ENCODE measurements at places on chromosomes 4 and X. TPM values are rescaled to one million over a fixed set of nuclear protein-coding genes. Genes with fewer than 3 reads are reported as not detected.

Gene ANAPC10
- total RNA-seq: 31.4 TPM

Gene CNGA1
- total RNA-seq: 0.18 TPM

Gene TCEAL8
- total RNA-seq: 125 TPM

Gene XIAP
- total RNA-seq: 27.2 TPM

Gene CTAG1B
- total RNA-seq: not detected

Gene CXorf38
- total RNA-seq: 11.7 TPM

Gene SPANXB1
- not detected for total RNA-seq

GRCh38 chrX:38514016-38514854 lies 47.1 kb upstream of the TSPAN7 start:
- no peak for DNase-seq

GRCh38 chr4:180434131-180434895 lies 1808.9 kb upstream of the TENM3 start:
- no peak for DNase-seq

- DNase-seq: no peak
These were observed 65.7 kb upstream of the CAMK2D start for GRCh38 chr4:113827285-113827684.

GRCh38 chr4:45030059-45030458 lies 303.7 kb upstream of the GNPDA2 start:
- DNase-seq: no peak

DNA sequence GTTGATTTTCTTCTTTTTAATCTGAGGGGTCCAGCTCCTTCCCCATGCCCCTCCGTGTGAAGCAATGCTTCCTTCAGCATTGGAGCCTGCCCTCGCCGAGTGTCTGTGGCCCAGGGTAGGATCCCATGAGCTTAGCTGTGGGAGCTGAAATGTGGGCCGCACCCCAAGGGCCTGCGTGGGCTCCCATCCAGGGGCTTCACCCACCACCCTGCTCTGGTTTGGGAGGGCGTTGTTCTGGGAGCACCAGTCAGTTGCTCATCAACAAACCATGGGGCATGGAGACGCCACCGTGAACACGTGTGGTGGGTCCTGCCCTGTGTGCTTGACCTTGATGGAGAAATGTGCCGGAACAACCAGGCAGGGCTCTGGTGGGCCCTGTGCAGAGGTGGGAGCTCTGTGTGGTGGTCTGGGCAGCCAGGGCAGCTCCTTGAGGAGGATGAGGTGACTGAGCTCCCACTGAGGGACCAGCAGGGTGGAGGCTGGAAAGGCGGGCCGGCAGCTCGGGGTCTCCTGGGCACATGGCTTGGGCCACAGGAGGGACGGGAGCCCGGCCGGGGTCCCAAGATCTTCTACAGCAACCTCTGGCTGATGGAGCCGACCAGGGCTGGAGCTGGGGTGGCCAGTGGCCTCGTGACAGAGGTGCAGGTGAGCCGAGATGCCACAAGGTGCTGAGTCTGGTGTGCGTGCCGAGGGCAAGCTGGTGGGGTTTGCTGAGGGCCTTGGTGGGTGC lies 39.6 kb upstream of the NKX1-1 start:
- DNase-seq: peak; percentile 30

DNA sequence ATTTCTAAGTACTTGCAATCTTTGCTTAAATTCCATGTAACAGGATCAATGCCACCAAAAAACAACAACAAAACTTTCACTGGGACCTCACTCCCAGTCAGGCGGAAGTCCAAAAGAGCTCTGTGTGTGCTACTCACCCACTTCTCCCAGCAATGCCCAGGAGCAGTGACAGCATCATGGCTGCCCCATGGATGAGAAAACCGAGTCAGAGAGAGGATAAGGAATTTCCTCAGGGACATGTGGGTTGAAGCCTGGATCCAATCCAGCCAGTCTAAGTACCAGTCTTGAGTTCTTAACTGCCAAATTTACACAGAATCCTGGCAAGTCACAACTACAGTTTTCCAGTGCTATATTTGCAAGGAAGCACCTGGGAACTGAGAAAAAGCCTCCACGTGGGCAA lies 64.5 kb downstream of the STX18 start:
- DNase-seq: no peak

DNA sequence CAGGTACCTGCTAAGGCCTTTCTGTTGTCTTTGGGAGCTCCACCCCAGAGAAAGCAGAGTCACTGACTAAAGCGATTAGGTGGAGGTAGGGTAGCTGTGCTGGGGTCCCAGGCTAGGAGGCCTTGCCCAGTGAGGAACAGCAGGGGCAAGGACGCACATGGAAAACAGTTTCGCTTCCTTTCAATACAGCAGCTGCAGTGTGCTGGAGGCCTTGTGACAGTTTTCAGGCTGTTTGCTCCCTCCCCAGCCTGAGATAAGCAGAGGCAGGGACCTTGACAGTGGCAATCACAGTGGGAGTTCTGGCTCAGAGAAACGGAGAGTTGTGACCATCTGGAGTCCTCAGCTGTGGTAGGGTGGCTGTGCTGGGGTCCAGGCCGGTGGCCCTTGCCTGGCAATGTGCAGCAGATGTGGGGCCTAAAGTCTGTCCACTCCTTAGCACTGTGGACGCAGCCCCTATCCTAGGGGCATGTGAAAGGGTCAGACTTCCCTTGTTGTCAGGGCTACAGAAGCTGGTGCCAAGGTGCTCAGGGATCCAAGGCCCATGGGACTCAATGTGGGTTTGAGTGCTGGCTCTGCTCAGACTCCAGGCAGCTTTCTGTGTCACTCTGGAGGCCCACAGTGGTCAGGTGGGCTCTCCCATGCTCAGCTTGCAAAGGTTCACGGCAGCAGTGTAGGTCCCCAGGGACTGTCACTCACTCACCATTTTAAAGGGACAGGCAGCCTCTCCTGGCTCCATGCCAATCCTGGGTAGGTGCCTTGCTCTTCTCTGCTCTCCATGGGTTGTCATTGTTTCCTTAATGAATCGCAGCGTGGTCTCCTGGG lies 534.9 kb upstream of the FMR1 start:
- DNase-seq: no peak

DNA sequence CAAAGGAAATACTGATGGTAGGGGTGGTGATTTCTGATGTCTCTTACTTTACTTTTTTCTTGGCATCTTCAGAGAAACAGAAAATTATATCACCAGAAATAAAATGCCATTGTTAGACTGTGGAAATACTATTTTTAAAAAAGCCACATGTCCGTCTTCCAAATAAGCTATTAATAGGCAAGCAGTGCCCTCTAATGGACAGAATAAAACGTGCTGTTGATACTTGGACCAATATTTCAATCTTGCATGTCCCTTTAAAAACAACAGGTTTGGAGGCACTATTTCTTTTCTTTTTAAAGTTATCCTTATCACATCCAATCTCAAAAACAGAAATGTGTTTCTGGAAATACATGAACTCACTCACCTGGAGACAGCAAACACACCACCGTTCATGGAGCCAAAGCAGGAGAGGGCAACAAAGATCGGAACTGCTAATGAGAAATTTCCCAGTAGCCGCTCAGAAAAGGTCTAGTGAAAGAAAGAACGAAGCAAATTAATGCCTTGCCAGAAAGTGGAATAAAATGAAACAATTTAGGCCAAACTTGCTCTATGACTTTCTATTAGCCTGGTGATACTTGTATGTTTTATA lies 59.2 kb downstream of the SLC7A11 start:
- DNase-seq: no peak

GRCh38 chr4:77994194-77994721 lies 62.9 kb upstream of the FRAS1 start:
- peak; percentile 73 for DNase-seq

DNA sequence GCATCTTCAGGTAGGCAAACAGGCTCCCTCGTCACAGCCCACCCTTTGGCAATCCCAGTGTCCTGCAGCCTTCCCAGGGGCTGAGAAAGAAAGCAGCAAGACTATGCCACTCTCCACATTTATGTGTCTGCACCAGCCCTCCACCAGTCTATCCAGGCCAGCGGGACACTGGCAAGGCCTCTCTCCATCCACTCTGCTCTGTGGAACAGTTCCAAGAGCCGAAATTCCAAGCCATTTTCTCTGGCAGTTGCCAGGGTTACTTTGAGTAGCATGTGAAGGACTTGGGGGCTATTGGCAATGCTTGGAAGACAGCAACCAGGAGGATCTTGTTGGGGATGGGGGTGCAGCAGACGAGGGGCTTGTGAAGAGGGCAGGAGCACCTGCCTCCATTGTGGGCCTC lies 52.1 kb downstream of the TSC22D3 start:
- DNase-seq: no peak

- no peak for DNase-seq
These were observed 55.4 kb upstream of the TBC1D14 start for GRCh38 chr4:6854098-6854744.

DNA sequence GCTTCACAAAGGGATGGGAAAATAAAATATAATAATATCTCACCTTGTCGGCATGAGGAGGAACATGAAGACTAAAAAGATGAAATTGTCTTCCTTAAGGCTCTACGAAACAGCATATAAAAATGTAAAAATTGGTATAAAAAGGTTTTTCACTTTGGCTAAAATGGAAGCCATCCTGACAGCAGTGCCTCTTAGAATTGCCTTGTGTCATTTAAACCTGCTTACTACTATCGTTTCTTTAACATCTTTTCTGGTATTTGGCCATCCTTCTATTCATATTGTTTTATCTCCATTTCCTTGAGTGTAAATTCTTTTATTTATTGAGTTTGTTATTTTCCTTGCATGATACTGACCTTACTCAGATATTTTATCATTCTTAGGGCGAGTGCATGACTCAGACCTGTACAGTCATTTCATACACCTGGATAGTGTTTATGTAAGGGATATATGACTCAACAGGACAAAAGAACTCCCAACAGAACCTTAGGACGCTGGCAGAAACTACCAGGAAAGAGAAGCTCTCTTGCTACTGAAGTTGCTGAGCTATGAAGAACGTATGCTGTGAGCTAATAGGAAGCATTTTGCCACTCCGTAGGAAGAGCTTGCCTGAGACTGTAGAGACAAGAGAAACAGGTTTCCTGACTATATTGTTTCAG lies 5.8 kb upstream of the CDKN2AIP start:
- DNase-seq: no peak

DNA sequence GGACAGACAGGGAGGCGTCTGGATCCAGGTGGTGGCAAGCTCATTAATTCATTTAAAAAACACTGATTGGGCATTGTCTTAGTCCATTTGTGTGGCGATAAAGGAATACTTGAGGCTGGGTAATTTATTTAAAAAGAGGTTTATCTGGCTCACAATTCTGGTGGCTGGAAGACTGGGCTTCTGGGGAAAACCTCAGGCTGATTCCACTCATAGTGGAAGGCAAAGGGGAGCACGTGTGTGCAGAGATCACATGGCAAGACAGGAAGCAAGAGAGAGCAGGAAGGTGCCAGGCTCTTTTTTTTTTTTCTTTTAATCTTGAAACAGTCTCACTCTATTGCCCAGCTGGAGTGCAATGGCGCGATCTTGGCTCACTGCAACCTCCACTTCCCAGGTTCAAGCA lies 100.2 kb upstream of the METTL14 start:
- DNase-seq: no peak

- DNase-seq: no peak
These were observed 1.9 kb downstream of the OCIAD2 start for GRCh38 chr4:48904541-48905142.

GRCh38 chrX:108271397-108271787 lies 166.8 kb downstream of the COL4A6 start:
- DNase-seq: no peak

GRCh38 chr4:106238820-106239420 lies 77.1 kb downstream of the TBCK start:
- DNase-seq: peak; percentile 19

GRCh38 chr4:99121008-99121407 lies 23.1 kb downstream of the ADH4 start:
- DNase-seq: peak; percentile 23

DNA sequence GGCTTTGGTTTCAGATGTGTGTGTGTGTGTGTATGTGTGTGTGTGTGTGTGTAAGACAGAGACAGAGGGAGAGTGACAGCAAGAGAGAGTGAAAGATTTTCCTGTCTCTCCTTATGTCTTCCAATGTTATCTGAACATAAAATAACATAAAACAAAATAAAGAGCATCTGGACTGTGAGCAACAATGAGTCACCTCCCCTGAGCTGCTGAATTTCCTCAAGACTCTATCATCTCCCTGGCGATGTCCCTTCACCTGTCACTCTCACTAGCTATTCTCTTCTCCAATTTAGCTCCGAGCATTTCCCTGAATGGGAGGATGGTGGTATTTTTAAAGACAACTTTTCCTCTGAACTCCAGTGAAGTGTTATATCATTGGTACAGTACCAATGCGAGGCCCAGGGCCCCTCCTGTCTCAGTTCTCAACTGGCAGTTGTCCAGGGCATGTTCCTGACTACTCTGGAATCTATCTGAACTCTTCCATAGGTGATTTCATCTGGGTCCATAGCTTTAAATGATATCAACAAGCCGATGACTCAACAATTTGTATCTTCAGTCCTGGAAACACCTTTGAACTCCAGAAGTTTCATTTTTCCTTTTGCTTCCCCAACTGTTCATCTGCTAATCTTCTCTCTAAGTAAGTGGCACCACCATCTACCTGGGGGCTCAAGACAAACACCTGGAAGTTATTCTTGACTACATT lies 195.0 kb upstream of the CLNK start:
- DNase-seq: no peak

DNA sequence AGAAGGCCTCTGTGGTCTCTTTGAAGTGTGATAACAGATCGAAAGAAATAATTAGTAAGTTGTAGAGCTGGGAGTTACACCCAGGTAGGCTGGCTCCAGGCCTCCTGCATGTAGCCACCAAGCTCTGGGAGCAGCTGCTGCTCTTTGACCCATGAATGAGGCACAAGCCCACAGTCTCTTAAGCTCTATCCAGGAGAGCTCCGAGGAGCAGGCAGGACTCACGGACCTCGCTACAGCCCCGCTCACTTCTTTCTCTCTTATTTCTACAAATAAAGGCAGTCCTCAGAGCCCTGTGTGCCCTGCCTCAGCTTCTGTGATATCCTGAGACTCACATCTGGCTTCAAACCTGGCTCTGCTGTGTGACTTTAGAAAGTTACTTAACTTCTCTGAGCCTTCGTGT lies 86.9 kb downstream of the EVC start:
- DNase-seq: peak; percentile 10

- no peak for DNase-seq
These were observed 27.3 kb upstream of the RAPGEF2 start for GRCh38 chr4:159075531-159075932.

- no peak for DNase-seq
These were observed 55.5 kb downstream of the SCML1 start for GRCh38 chrX:17792826-17793225.

GRCh38 chr4:24915121-24915922 lies 2.5 kb upstream of the CCDC149 start:
- peak; percentile 67 for DNase-seq

- DNase-seq: no peak
These were observed 71.4 kb upstream of the ETNPPL start for GRCh38 chr4:108834166-108834834.

- DNase-seq: no peak
These were observed 61.8 kb downstream of the POLR2B start for GRCh38 chr4:57040510-57040909.
